ENCODE measurements at places on chromosomes 1 and 21. TPM values are rescaled to one million over a fixed set of nuclear protein-coding genes. Genes with fewer than 3 reads are reported as not detected.

The OR2T2 gene
- total RNA-seq, result not detected

DNA sequence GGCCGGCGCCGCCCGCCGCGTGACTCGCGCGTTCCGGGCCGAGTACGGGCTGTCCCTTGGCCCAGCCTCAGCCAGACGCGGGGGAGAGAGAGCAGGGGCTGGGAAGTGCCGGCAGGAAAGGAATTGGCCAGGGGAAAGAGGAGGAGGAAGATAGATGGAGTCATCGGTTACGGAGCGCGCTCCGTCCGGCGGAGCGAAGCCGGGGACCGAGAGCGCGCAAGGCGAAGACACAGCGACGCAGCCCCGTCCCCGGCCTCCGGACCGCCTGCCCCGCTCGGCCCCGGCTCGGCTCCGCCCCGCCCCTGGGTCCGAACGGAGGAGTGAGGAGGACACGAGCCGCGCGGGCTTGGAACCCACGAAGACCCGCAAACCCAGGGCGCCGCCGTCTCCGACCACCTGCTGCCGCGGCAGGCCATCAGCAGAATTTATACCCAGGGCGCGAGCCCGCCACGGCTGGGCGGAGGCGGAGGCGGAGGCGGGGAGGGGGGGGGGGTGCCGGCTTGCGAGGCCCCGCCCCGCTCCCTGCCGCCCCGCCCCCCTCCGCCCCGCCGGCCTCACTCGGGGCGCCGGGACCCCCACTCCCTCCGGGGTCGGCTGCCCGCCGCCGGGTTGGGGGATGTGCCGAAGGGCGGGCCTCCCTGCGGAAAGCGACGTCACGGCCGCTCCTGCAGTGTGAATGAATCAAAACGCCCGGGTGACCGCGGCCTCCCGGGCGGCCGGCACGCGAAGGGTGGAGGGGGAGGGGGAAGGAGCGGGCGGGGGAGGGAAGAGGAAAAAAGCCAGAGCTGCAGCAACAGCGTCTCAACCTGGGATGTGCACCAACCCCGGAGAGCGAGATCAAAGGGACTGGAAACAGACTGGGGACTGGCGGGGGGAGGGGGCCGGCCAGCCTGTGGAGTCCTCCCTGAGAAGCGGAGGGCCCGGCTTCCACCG lies at the start of gene LHX4:
LHX4 (plus strand) TSS at position 782 of the 933 bp plus-strand sequence. CDS start 266 bp downstream, outside the sequence.
- no peak for DNase-seq

DNA sequence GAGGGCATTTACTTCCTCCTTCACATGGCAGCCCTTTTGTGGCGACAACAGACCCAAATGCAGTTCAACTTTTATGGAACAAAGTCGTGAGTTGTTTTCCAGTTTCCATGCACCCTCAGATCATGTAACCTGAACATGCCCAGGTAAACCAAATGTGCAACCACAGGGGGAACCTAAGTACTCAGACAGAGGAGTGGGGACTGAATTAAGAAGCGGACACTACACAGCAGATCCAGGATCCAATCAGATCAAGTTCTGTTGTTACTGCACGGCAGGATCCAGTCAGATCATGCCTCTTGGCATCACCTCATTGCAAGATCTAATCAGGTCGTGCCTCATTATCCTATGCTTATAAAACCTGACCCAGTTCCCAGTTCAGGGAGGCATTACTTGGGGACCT lies 115.7 kb downstream of the MATN1 start:
- DNase-seq, result no peak

DNA sequence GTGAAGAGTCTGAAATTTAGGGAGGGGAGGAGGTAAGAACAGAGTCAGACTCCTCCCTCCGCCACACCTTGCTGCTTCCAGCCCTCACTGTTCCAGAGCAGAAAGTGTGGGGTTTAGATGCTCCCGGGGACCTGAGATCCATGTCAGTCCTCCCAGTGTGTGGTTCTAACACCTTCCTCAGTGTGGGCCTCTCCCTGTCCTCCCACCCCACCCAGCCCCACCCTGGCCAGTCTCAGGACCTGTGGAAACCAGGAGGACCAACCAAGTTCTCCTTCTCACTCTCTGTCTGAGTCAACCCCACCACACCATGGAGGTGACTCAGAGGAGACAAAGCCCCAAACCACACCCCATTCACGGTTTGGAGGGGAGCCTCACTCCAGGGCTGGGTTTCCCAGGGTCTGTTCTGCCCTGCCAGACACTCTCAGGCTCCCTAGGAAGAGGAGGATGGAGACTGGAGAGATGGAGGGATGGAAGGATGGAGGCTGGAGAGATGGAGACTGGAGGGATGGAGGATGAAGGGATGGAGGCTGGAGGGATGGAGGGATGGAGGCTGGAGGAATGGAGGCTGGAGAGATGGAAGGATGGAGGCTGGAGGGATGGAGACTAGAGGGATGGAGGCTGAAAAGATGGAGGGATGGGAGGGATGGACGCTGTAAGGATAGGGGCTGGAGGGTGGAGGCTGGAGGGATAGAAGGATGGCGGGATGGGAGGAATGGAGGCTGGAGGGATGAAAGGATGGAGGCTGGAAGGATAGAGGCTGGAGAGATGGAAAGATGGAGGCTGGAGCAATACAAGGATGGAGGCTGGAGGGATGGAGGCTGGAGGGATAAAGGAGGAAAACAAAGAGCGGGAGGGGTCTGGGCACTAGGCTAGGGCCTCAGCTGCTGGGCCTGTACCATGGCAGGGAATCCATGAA lies 100.9 kb upstream of the RUNX3 start:
- DNase-seq, result peak; percentile 35

GRCh38 chr1:243364866-243365265 lies 109.0 kb downstream of the SDCCAG8 start:
- DNase-seq, result no peak

GRCh38 chr1:41430582-41430981 lies 53.9 kb downstream of the EDN2 start:
- no peak for DNase-seq

- DNase-seq, result no peak
These were observed 6.6 kb upstream of the NTPCR start for GRCh38 chr1:232943679-232944252.

GRCh38 chr1:6889875-6890480 lies 104.7 kb downstream of the CAMTA1 start:
- DNase-seq, result peak; percentile 23

The SV2A gene
- 4.3 TPM for total RNA-seq

The HSF2BP gene
- total RNA-seq, result 0.39 TPM

DNA sequence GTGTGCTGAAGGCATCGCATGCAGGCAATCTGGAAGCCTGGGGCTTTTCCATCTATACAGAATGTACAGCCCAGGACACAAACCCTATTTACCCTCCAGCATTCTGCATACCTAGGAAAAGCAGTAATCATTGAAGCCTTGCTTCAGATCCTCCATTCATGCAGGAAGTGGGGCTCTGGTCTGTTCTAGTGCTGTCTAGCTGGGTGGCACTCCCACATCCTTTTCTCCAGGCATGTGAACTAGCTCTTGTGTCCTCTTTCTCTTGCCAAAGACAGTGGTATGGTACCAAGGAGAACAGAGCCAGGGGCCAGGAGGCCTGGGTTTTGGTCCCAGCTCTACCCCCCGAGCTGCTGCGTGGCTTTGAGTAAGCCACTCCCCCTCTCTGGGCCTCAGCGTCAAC lies 21.7 kb downstream of the LRP8 start:
- DNase-seq, result no peak

- DNase-seq, result no peak
These were observed 38.9 kb upstream of the BMP8A start for GRCh38 chr1:39452540-39452939.

DNA sequence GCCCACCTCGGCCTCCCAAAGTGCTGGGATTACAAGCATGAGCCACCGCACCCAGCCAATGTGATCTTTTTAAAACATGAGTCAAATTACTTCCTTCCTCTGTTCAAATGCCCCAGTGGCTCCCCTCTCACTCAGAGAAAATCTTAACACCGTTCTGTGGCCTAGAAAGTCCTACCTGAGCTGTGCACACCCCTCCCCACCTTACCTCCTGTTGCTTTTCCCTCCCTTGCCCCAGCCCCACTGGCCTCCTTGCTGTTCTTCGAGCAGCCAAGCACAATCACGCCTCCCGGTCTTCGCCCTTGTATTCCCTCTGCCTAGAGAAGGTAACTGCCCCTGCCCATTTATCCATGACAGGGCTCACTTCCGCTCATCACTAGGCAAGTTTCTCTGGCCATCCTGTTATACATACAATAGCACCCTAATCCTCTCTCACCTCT lies 62.6 kb upstream of the RPL11 start:
- DNase-seq, result no peak

DNA sequence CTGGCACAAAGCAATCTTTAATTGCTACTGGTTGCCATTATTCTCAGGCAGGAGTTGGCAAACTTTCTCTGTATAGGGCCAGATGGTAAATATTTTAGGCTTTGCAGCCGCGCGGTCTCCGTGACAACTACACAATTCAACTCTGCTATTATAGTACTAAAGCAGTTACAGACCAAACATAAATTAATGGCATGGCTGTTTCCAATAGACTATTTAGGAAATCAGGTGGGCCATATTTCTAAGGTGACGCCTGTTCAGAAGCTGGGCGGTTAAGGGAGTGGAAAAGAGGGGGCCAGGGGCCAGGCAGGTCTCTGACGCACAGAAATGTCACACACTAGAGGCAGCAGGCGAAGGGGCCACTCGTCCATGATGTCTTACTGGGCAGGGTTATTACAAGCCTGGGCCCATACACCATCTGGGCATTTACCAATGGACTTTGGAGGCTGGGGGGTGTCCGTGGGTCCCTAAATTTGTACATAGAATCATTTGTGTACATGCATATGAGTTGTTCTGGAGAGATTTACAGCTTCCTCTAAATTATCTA lies 80.1 kb downstream of the STUM start:
- no peak for DNase-seq

DNA sequence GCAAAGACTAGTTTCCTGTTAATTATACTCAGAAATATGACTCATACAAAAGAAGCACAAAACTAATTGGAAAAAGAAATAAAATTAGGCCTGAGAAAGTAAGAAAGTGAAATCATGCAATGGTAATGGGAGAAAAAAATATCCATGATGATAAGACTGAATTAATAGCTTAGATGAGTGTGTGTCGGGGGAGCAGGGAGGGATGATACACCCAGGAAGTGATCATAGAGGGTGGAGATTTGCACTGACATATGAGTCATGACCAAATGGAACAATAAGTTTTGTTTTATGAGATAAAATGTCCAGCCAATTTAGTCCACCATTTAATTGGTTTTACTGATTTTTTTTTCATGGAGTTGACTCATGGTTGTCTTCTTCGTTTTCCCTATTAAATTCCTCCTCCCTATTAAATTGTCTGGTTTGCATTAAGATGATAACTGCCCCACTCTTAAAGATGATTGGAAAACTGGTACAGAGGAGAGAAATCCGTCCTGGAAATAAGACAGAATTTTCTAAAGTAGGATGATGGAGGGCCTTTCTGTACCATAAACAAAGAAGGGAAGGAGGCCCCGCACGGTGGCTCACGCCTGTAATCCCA lies 111.7 kb upstream of the KCNJ6 start:
- DNase-seq, result no peak

The IGSF21 gene
- total RNA-seq, result not detected

The SCMH1 gene
- 19.7 TPM for total RNA-seq

DNA sequence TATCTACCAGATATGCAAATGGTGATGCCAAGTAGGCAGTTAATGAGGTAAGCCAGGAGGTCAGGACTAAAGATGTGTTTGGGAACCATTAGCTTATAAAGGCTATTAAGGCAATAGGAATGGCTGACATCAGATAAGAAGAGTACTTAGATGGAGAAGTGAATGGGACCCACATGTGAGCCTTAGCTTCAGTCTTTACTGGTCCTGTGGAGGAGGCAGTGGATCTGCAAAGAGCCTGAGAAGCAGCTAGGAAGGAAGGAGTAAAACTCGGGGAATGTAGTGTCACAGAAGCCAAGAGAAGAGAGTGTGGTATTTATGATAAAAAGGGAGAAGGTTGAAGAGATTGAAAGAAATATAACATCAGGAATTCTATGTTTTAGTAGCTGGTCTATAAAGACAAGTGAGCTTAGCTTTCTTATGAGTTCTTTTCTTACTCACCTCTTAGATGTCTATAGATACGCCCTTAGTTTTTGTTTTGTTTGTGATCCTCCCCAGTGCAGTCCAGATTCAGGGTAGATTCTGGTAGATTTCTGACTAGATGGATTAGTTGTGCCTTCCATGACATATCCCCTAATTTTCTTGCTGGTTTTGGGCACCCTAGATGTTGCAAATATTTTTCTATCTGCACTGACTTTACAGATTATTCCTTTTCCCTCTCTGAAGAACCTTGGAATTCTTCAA lies 39.4 kb downstream of the SLAMF6 start:
- no peak for DNase-seq

The GJC2 gene
- 0.80 TPM for total RNA-seq

The RAB25 gene
- total RNA-seq, result 1.5 TPM

DNA sequence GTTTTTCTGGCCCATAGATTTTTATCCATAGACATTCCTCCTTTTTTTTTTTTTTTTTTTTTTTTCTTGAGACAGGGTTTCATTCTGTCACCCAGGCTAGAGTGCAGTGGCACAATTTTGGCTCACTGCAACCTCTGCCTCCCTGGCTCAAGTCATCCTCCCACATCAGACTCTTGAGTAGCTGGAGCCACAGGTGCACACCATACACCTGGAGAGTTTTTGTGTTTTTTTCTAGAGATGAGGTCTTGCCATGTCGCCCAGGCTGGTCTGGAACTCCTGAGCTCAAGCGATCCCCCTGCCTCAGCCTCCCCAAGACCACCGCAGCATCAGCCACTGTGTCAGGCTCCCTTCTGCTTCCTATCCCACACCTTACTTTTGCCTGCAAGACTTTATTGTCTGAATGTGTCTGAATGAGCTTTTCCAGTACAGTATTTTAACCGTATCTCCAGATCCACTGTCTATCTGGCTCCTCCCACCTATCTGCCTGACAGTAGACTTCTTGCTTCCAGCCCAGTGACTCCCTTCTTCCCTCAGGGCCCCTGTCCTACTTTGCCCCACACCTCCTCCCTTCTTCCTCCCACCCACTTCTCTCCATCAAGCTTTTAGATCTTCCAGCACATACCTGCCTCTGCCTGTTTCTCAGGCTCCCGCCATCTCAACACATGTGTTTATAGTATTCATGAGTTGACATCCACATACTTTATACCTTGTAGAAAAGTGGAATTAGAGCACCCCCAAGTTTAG lies 6.1 kb downstream of the C1orf21 start:
- no peak for DNase-seq

The TIAM1 gene
- total RNA-seq, result 104 TPM

DNA sequence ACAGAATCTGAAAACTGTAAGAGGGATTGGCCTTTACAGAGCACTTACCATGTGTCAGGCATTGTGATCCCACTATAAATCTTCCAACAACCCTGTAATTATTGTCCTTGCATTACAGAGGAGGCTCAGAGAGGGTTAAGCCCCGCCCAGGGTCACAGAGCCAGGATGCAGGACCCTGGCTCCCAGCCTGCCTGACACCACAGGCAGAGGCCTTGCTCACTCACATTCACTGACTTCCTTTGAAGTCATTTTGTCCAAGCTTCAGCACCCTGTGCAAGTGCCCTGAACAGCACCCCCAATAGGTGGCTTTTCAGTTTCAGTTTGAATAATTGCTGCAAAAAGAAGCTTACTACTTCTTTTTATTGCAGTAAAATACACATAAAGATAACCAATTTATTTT lies 256.8 kb upstream of the NFIA start:
- DNase-seq, result no peak

All from CD4-positive, alpha-beta memory T cell (primary cell).